ENCODE measurements at places on chromosomes 6 and 20.

- DNase-seq, result no peak
Measured at GRCh38 chr6:124775121-124775520, 187.1 kb upstream of the RNF217 start.

DNA sequence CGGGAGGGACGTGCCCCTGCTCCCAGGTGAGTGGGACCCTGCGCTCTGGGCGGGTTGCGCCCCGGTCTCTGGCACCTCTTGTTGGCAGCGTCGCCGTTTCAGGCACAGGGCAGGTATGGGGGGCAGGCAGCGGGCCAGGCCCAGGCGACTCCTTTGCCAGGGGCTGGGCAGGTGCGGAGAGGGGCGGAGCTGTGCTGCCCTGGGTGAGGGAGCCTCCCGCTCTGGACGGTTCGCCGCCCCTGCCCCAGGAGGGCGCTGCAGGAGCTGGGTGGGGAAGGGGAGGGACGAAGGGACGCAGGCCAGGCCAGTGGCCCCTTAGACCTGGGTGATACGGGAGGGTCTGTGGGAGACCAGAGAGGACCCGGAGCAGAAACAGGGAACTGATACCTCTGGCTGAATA lies 663.9 kb upstream of the DEFB115 start:
- DNase-seq, result no peak

- DNase-seq, result no peak
Measured at GRCh38 chr6:125066964-125067363, 86.6 kb upstream of the TPD52L1 start.

- no peak for DNase-seq
Measured at GRCh38 chr6:41561416-41561815, 15.2 kb downstream of the FOXP4 start.

- no peak for DNase-seq
Measured at GRCh38 chr6:128498234-128498633, 22.2 kb downstream of the PTPRK start.

GRCh38 chr6:29705389-29706231 lies 17.6 kb upstream of the HLA-F start:
- peak; percentile 4 for DNase-seq

- DNase-seq, result no peak
Measured at GRCh38 chr6:104623052-104623690, 236.5 kb downstream of the HACE1 start.

DNA sequence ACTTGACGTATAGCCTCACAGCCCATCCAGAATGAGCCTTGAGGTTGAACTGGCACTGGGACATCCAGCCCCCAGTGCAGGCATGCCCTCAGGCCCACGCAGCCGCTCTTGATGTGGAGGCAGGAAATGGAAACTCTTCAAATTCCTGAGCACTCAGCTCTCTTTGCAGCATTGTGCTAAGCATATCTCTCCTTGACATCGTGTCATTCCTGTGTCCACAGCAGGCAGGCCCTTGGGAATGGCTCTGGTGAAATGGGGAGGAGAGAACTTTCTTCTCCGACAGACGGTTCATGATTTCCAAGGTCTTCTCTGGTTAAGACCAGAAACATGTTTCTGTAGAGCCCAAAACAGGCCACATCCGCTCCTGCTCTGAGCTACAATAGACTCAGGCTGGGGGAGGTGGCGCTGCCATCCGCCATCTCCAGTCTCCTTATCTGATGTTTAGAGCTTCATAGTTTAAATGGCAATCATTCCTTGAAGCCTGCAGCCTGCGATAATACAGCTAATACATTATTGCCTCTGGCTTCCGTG lies 248.8 kb downstream of the CDH4 start:
- DNase-seq, result no peak

- DNase-seq, result no peak
Measured at GRCh38 chr6:165769884-165770283, 106.8 kb upstream of the PDE10A start.

DNA sequence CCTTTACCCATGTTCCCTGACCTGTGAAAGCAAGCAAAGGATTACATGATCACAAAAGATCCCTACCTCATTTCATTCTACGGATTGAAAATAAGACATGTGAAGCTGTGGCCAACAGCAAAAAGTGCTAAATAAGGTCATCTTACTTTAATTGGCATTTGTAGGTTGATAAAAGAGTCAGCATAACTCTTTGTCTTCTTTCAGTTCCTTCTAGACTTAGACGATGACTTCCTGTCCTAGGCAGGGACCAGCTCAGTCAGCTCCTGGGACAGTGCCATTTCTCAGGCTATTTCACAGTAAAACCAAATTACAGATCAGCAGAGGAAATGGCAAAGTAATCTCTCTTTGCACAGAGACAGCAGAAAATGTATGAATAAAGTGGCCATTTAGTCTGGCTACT lies 480.7 kb downstream of the RFPL4B start:
- no peak for DNase-seq

DNA sequence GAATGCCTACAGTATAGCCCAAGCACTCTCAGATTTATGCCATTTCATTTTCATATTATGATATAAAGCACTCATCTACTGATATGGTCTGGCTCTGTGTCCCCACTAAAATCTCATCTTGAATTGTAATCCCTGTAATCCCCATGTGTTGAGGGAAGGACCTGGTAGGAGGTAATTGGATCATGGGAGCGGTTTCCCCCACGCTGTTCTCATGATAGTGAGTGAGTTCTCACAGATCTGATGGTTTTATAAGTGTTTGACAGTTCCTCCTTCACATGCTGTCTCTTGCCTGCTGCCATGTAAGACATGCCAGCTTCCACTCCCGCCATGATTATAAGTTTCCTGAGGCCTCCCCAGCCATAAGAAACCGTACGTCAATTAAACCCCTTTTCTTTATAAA lies 171.7 kb downstream of the OTOR start:
- DNase-seq, result no peak

DNA sequence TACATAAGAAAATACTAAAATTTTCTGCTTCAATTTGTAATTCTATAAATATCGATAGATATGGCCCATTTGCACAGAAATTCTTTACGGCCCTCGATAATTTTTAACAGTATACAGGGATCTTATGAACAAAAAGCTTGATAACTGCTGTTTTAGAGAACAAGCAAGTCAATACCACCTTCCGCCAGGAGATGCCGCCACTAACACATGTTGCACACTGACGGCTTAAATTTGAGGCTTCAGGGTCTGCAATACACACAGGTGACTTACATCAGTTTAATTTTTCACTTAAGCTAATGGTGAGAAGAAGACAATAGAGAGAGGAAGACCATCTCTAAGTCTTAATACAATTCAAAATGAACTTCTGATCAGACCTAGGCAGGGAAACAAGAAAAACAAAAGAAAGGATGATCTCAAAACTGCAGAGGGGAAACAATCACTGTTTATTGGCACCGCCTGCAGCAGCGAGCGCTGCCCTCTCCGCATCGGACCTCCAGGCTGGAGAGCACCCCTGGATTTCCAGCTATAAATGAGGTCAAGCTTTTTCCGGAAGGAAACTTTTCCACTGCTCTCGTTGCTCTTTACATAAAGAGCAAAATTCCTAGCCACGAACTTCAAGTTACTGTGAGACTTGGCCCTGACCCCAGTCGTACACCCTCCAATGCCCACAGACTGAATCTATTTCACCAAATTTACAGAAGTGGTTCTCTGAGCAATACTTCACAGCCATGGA lies 53.9 kb downstream of the OTOR start:
- DNase-seq, result peak; percentile 28

DNA sequence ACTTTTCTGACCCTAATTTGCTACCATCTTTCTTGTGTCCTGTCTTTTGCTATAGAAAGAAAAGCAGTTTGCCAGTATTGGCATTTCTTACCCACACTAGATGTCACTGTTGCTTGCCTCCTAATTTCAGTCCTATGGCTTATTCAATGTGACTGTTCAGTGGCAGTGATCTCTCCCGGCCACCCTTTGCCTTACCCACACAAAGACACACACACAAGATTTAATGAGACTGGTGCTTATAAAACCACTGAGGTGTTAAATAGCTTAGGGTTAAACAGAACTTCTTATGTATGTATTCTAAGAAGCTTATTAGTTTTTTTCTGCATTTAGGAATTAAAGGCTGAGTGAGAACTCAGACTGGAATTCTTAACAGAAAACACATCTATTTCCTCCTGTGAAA lies 233.6 kb upstream of the ASCC3 start:
- DNase-seq, result peak; percentile 25

- DNase-seq, result no peak
Measured at GRCh38 chr6:137870744-137871247, 3.7 kb downstream of the TNFAIP3 start.

GRCh38 chr6:108693430-108694154 lies 132.9 kb downstream of the FOXO3 start:
- DNase-seq, result no peak

- no peak for DNase-seq
Measured at GRCh38 chr6:128572294-128572693, 51.9 kb upstream of the PTPRK start.

- DNase-seq, result no peak
Measured at GRCh38 chr20:10132387-10132786, 86.2 kb upstream of the SNAP25 start.

GRCh38 chr6:125787791-125788190 lies 3.0 kb upstream of the NCOA7 start:
- no peak for DNase-seq

GRCh38 chr6:143675946-143676345 lies 1.8 kb upstream of the PHACTR2 start:
- peak; percentile 82 for DNase-seq

GRCh38 chr20:31868853-31869672 lies 1.3 kb downstream of the DUSP15 start:
- DNase-seq, result no peak

DNA sequence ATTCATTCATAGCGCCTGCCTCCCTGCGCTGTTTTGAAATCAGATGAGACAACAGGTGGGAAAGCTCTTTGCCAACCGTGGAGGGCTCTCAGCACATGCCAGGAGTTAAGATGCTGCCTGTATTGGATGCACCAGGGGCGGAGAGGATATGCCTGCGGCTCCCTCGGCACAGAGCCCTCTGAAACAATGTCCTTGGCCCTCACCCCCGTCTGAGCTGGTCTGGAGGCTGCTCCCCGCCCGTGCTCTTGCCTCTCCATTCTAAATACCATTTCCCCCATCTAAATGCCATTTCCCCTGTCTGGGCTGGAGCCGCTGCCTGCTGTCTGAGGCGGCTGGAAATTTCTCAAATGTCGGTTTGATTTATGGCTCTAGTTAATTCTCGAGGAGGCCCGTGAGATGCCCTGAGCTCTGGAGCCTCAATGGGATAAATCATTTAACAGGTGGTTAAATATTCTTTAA lies 50.8 kb upstream of the MLN start:
- no peak for DNase-seq

DNA sequence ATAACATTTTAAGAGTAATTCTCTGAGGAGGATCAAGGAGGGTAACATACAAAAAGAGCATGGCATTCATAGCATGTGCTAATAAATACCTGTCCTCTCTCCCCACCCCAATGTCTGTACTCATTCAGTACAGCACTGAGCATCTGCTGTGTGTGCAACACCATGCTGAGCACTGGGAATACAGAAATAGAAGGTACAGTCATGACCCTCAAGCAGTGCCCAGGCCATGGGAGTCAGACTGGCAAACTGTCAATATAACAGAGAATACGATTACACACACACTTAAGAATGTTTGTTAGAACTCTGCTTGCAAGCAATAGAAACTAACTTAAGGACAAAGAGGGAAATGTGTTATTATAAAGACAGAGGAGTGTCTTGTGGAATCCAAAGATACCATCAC lies 24.7 kb upstream of the ZFAND3 start:
- no peak for DNase-seq

- peak; percentile 94 for DNase-seq
Measured at GRCh38 chr6:168666699-168667427, 225.9 kb downstream of the SMOC2 start.

DNA sequence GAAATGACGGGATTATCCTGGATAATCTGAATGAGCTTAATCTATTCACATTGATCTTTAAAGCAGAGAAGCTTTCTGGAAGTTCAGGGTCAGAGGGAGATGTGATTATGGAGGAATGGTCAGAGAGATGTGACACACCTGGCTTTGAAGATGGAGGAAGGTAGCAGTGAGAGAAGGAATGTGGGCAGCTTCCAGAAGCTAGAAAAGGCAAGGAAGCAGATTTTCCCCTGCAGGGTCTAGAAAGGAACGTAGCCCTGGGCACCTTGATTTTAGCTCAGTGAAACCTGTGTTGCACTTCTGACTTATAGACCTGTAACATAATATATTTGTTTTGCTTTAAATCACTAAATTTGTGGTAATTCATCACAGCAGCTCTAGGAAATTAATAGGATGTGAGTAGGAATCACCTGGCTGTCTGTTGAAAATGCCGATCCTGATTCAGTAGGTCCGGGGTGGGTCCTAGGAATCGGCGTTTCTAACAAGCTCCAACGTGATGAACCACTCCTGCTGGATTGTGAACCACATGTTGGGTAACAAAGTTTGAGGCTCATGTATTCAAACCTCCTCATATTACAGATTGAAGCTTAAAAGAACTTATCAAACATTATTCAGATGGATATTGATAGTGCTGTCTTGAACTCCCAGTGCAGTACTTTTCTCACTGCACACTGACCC lies 157.0 kb downstream of the GJA1 start:
- DNase-seq, result no peak

DNA sequence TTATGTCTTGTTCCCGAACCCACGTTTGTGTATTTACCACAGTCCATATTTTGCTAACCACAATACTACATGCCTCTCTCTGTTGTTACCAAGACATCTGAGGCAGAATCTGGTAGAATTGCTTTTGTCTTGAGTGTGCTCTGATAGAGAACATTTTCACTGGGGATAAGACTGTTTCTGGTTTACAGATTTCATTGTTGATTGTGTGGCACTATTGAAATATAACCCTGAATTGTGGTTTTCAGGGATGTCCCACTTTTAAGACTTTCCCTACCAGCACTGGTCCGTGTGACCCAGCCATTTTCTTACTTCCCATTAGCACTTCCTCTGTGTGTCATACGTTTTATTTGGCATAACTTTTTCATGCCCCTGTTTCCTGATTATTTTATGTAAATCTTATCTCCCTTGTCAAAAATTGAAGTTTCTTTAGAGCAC lies 12.2 kb downstream of the NCOA7 start:
- no peak for DNase-seq

- DNase-seq, result no peak
Measured at GRCh38 chr20:53899351-53900167, 170.8 kb downstream of the BCAS1 start.

DNA sequence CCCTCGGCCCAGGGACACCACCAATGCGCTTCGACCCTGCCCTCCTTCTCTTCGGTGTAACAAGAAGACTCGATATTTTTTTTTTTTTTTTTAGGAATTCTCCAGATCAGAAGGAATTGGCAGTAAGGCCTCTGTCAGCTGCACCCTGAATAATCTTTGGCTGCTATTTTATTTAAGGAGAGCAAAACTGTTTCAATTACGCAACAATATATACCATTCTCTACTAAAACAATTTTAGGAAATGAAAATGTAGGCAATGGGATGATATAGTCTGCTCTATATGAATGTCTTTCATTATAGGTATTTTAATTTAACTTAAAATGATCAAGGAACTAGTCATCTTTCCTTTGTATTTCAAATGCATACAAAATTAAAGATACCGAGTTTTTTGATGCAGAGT lies 13.3 kb downstream of the ZCCHC3 start:
- DNase-seq, result no peak

GRCh38 chr6:63478734-63479133 lies 93.5 kb upstream of the LOC128125822 start:
- no peak for DNase-seq

- DNase-seq, result no peak
Measured at GRCh38 chr6:25219917-25220278, 59.3 kb upstream of the CARMIL1 start.
